Panc1 (cell line): ENCODE measurements at places on chromosomes 2 and 18.

DNA sequence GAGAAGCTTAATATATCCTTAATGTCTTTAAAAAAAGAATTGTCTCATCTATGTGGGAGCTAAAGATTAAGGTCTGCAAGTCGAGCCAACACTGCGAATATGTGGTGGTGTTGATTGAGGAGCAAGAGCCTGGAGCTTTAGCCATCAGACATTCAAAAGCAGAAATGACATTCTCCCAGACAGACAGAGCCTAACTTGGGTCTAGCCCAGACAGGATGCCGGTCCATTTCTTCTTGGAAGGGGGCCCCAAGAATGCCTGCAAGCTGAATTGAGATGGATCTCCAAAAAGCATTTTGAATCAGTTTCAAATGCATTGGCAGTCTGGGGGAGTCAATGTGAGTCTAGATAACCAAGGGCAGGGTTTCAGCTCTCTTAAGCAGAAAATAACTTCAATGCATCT is 30.1 kb upstream of the EML4 start:
- no peak for DNase-seq

GRCh38 chr2:235170536-235171521 is 219.0 kb downstream of the SH3BP4 start:
- DNase-seq = no peak

DNA sequence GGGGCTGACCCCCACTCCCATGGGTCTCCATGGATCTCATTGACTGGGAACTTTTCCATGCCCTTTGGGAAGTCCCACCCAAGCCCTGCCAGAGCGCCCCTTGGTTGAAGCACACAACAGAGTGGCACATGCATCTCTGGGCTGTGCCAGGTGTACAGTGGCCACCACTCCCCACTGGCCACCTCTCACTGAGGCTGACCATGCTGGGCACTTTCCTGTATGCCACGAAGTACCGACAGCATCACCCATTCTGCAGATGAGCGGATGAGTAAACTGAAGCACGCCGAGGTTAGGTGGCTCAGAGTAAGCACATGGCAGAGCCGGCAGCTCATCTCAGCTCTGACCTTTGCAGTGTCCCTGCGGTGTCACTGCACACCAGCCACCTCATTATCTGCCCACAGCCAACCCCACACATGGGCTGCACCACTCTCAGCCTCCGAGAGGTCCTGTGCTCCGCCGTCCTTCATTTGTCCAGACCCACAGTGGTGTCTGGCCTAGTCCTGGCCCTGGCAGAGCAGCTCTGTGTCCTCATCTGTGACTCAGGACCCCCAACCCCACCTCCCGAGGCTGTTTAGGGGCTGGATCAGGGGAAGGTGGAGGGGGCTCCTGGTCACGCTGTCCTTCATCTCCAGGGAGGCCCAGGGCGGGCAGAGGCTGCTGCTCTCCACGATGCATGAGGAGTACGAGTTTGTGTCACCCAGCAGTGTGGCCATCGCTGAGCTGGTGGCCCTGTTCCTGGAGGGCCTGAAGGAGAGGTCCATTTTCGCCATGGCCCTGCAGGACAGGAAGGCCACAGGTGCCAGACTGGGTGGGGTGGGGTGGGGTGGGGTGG is 18.0 kb upstream of the GPR17 start:
- DNase-seq = no peak

GRCh38 chr18:78741381-78742217 is 238.0 kb upstream of the SALL3 start:
- DNase-seq = no peak
